A549 treated with ZK216348 at 1 μM for 4 hours (cell line): ENCODE measurements at places on chromosomes 7 and 10. TPM values are rescaled to one million over a fixed set of nuclear protein-coding genes. Genes with fewer than 3 reads are reported as not detected.

Gene NPFFR1
- total RNA-seq: not detected in 5 replicates

Gene FANK1
- total RNA-seq: 2.6 to 3.7 TPM (median 3.2 TPM) in 5 replicates

Gene SERPINE1
- total RNA-seq: 1,301 to 1,792 TPM (median 1,475 TPM) in 5 replicates

Gene SPAM1
- total RNA-seq: not detected in 5 replicates

Gene HOXA4
- 1.5 to 2.6 TPM (median 2.2 TPM) in 5 replicates for total RNA-seq

Gene CHAT
- not detected in 5 replicates for total RNA-seq

Gene CFAP70
- 0.11 to 0.22 TPM (median 0.12 TPM) in 5 replicates for total RNA-seq

Gene ALKBH4
- total RNA-seq: 8.2 to 13.5 TPM (median 10.7 TPM) in 5 replicates

Gene SDK1
- 0.40 to 0.72 TPM (median 0.66 TPM) in 5 replicates for total RNA-seq

Gene NAT16
- total RNA-seq: 0.13 to 0.29 TPM (median 0.22 TPM) in 5 replicates

Gene PON1
- total RNA-seq: 0.37 to 1.5 TPM (median 0.92 TPM) in 5 replicates

Gene UNCX
- total RNA-seq: 0.21 TPM in 1 of 5 replicates, not detected in the others

Gene SUN3
- total RNA-seq: 0.48 TPM in 1 of 5 replicates, not detected in the others

Gene MYO1G
- total RNA-seq: 0.11 to 0.17 TPM (median 0.15 TPM) in 5 replicates

Gene CCDC146
- total RNA-seq: 0.46 to 0.80 TPM (median 0.73 TPM) in 5 replicates

Gene LIPJ
- not detected in 5 replicates for total RNA-seq

Gene DLX5
- total RNA-seq: not detected in 5 replicates

Gene PTN
- total RNA-seq: not detected in 5 replicates

Gene C10orf71
- not detected in 5 replicates for total RNA-seq

Gene LHFPL3
- not detected in 5 replicates for total RNA-seq

Gene TDRD1
- not detected in 5 replicates for total RNA-seq

Gene FBXO24
- total RNA-seq: 0.07 to 0.40 TPM (median 0.15 TPM) in 3 of 5 replicates, not detected in the others

Gene ASZ1
- total RNA-seq: not detected in 5 replicates

Gene MLLT10
- 24.2 to 38.2 TPM (median 31.0 TPM) in 5 replicates for total RNA-seq

Gene ECHDC3
- total RNA-seq: 6.6 to 10.4 TPM (median 8.5 TPM) in 5 replicates

Gene HKDC1
- total RNA-seq: 10.6 to 19.1 TPM (median 12.9 TPM) in 5 replicates

Gene DNTT
- total RNA-seq: not detected in 5 replicates

Gene FRMPD2
- 0.13 TPM in 1 of 5 replicates, not detected in the others for total RNA-seq

Gene GAD2
- total RNA-seq: not detected in 5 replicates

Gene BHLHA15
- total RNA-seq: 0.36 to 0.56 TPM (median 0.53 TPM) in 4 of 5 replicates, not detected in the other

Gene PPA1
- 187 to 273 TPM (median 205 TPM) in 5 replicates for total RNA-seq

Gene MYH16
- total RNA-seq: 0.27 to 1.2 TPM (median 0.74 TPM) in 5 replicates

Gene STEAP2
- 3.1 to 5.4 TPM (median 3.8 TPM) in 5 replicates for total RNA-seq

Gene NUPR2
- total RNA-seq: not detected in 5 replicates

Gene IPMK
- 1.1 to 3.7 TPM (median 2.9 TPM) in 5 replicates for total RNA-seq

Gene MNX1
- total RNA-seq: 4.1 to 9.4 TPM (median 5.7 TPM) in 5 replicates

Gene NYAP1
- 1.9 to 5.7 TPM (median 4.1 TPM) in 5 replicates for total RNA-seq

Gene WASHC2C
- total RNA-seq: 17.8 to 26.1 TPM (median 19.9 TPM) in 5 replicates

Gene ABCA13
- 0.05 to 0.07 TPM in 2 of 5 replicates, not detected in the others for total RNA-seq

Gene LRIT1
- total RNA-seq: not detected in 5 replicates

Gene IL2RA
- total RNA-seq: not detected in 5 replicates

Gene NME8
- total RNA-seq: not detected in 5 replicates

Gene CLDN12
- total RNA-seq: 16.8 to 34.8 TPM (median 27.5 TPM) in 5 replicates
